Stimulated activated CD4-positive, alpha-beta T cell treated with anti-CD3 and anti-CD28 coated beads, Interleukin-15, amount 100 ng/mL, for 1 hour (primary cell): ENCODE measurements at places on chromosomes 2 and 18.
A peak's percentile ranks its signal among the peaks of the same experiment; 100 is the strongest.

GRCh38 chr2:84427235-84428138 lies 31.6 kb downstream of the SUCLG1 start:
- DNase-seq = no peak

DNA sequence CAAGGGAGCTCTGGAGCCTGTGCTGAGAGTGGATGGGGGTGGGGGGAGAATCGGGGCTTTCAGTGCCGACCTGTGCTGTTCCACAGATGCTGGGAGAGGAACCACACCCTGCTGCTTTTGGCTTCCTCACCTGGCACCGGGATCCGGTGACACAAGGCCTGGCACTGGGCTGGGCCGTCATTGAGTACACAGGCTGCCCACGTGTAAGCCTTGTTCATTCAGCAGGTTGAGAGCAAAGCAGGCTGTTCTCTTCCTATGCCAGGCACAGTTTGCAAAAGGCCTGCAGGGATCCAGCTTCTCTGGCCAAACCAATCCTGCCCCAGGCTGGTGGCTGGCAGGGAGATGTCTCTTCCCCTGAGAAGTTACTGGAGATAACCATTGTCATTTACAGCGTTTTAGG lies 17.1 kb downstream of the TRIB2 start:
- DNase-seq = no peak

DNA sequence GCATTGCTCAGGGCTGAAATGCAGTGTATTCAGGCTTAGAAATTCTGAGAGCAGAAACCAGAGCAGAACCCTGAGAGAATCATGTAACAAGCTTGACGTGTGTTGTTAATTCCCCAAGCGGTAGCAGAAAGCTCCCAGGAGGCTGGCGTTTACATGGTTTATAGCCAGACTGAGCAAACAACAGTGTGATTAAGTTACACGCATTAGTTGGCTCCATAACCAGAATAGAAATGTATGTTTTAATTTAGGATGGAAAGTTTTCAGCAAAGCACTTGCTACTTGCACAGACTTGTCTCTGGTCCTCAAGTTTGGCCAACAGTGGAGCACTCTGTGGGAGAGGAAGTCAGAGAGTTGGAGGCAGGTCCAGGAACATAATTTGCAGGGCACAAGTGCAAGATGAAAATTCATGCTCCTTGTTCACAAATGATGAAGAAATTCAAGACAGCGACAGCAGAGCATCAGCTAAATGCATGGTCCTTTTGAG lies 69.3 kb downstream of the MAPK4 start:
- DNase-seq = no peak

DNA sequence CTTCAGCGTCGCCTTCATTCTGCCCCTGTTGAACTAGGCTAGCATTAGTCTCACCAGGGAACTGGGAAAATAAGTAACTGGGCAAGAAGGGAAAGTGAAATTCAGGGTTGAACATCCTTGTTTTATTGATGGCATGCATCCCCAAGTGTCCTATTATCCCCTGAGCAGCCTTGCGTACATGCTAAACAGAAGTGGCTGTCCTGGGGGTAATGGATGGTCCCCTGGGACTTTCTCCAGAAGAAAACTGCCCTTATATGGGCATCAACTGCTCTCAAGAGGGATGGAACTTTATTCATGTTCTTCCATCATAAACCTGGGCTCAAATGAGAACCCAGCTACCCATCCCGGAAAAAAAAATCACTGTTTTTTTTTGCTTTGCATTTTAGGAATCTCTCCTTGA lies 11.8 kb upstream of the SMIM21 start:
- DNase-seq = no peak

DNA sequence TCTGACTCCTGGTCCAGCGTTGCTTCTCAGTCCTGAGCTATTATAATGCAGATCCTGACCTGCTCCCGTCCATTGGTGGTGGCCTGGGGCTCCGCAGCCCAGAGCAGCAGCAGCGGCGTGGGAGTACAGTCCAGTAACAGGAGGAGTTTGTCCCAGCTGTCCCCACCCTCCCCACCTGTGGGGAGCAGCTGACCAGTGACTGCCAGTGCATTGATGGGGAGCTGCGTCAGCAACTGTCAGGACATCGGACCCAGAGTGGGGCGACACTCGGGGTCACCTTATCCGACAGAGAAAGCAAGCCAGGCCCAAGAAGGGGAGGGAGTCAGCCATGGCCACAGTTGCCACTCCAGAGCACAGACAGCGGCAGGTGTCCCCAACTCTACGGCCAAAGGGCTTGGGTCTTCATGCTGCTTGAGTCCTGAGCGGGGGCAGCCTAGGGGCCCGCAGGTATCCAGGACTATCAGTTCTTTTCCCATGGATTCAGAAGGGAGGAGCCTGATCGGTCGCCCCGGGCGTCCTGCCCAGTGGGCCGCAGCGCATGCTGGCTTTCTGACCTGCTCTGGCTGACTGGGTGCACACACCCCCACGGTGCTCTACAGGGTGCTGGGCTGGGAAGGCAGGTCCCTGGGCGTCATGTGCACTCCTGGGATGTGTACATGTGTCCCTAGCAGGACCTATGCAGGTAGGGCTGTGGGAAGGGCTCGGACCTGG lies 29.7 kb downstream of the DNMT3A start:
- no peak for DNase-seq

GRCh38 chr2:151097128-151097527 lies 164.5 kb downstream of the RBM43 start:
- no peak for DNase-seq

DNA sequence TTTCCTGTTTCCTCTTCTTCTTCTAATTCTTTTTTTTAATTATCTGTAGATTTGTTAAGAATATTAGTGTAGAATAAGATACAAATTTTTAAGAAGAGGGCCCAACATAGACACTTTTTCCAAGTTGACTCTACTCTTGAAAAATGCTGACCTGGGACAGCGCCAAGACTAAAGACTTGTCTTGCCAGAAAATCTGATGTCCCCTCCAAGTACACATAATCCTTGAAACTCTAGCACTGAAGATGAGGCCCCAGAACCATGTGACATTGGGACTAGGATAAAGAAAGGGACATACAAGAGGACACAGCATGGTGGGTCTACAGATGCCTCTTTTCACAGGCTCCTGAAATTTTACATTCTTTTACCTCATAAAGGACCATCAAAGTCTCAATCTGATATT lies 271.6 kb upstream of the SESTD1 start:
- no peak for DNase-seq

DNA sequence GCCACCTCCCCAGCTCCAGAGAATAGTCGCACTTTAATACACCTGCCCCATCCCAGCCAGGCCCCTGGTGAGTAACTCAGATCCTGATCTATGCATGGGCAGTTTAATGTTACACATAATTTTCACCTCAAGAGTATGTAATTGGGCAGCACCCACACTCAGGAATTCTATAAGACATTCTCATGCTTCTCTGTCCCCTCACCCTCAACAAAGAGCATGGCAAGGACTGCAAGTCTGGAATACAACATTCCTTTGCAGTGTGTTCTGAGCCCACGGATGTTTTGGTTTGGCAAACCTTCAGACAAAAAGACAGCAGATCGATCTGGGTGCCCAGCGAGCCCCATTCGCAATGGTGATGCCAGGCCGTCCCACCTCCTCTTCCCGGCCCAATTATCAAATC lies 4.9 kb upstream of the SLC14A1 start:
- DNase-seq = no peak

DNA sequence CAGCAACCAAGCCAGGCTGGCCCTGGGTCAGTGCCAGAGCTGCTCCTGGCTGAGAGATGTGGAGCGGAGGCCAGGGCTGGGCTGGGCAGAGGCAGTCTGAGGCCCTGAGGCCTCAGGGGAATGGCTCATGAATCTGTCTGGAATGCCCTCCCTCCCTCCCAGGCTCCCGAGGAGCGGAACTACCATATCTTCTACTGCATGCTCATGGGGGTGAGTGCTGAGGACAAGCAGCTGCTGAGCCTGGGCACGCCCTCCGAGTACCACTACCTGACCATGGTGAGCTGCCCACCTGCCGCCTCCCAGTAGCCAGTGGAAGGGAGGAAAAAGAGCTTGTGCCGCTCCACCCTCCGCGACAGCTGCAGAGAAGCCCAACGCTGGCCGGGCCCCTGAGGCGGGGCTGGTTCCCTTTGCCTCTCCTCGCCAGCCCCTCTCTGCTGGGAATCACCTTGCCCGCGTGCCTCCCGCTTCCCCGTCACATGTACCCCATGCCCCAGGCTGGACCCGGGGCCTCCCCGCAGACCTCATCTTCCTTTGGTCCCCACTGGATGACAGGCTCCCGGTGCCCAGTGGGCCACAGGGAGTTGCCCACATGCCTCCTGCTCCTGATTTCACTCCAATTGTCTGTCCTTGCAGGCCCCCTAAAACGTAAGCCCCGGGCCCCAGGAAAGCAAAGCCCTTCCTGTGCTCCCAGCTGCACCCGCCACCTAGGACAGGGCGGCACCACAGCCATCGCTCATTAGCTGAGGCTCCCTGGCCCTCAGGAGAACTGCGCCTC lies 41.1 kb downstream of the MYO7B start:
- no peak for DNase-seq

DNA sequence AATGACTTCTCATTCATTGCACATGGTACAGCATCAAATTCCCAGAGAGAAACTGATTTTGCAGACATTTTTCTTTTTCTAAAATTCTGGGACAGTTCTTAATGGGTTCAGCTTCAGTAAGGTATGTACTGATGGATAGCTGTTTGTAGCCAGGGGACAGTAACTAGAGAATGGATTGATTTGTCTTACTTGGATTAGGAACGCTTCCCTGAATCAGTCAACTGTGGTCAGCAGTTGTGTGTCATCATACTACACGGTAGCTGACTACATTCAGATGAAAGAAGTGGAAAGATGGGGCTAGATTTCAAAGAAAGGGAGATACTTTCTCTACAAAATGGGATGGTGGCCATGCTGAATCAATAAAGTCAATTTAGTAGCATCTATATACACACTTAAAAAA lies 431.4 kb downstream of the GRB14 start:
- no peak for DNase-seq

DNA sequence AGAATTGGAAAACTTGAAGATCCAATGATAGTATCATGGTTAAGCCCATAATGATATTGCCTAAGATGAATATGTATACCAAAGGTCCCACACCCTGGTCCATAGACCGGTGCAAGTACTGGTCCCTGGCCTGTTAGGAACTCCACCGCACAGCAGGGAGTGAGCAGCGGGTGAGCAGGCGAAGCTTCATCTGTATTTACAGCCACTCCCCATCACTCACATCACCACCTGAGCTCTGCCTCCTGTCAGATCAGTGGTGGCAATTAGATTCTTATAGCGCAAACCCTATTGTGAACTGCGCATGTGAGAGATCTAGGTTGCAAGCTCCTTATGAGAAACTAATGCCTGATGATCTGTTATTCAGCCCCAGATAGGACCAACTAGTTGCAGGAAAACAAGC lies 402.4 kb downstream of the EPHA4 start:
- DNase-seq = no peak

DNA sequence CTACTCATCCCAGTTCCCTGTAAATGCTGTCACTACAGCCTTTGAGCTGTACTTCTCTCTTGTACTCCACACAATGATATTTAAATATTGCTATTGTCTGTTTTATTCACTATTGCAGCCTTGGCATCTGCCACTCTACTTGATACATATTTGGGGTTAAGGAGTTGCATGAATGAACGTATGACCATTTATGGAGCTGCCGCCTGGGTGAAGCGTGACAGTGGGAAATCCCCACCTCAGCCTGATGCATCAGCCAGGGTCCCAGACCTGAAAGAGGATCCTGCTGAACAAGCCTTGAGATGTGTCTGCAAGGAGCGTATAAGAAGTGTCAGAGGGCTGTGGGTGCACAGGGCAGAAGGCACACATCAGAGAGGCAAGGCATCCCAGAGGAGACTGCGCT lies 39.1 kb downstream of the MRPL35 start:
- DNase-seq = peak; percentile 32

DNA sequence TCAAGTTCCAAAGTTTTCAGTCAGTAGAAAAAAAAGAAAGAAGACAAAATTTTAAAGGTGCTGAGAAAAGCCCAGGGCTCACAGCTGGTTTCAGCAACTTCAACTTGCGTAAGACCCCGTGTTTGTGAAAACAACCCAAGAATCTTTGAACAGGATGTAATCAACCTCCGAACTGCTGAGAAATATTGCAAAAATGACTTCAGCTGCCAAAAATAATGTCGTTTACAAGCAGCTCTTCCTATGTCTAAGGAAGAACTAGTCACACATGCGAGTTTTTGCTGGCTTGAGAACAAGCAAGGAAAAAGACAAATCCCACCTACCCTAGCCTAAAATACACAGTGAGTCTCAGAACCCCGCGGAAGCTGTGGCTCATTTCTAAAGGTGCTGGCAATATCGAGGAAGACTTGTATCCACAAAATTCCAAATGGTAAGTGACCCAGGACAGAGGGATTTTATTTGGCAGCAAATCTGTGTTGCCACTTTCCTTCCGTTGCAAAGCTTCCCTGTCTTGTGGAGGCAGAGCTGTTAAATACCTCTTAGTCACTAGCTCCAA lies 59.8 kb upstream of the SLC8A1 start:
- DNase-seq = no peak

- no peak for DNase-seq
Measured at GRCh38 chr2:191126386-191127085, 24.3 kb downstream of the STAT4 start.

GRCh38 chr2:33384599-33384961 lies 91.9 kb upstream of the RASGRP3 start:
- no peak for DNase-seq

- no peak for DNase-seq
Measured at GRCh38 chr2:212414767-212415211, 123.8 kb downstream of the ERBB4 start.

- no peak for DNase-seq
Measured at GRCh38 chr18:56825321-56825720, 174.2 kb downstream of the WDR7 start.

GRCh38 chr2:71801556-71801955 lies 346.1 kb downstream of the CYP26B1 start:
- no peak for DNase-seq

DNA sequence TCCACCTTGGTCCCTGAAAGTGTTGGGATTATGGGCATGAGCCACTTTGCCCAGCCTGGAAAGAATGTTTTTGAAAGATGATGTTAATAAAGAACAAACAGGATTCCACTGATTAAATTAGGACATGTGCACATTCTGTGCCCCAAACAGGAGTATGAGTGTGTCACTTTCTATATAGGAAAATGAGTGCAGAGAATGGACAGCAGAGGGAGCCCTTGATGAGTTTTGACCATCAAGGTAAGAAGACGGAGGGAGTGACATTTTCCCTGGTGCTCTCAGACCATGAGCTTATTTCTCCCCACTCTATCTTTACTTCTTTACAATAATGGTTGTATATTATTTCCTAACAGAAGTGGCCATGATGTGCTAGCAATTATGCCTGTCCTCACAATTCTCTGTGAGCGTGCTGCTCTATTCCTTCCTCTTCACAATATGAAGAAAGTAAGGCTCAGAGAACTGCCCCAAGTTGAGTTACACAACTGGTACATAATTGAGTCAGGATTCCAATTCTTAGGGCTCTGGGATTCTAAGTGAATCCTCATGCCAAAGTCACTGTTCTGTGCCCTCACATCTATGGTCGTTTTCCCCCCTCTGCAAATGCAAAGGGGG lies 20.6 kb downstream of the RPL37A start:
- no peak for DNase-seq

DNA sequence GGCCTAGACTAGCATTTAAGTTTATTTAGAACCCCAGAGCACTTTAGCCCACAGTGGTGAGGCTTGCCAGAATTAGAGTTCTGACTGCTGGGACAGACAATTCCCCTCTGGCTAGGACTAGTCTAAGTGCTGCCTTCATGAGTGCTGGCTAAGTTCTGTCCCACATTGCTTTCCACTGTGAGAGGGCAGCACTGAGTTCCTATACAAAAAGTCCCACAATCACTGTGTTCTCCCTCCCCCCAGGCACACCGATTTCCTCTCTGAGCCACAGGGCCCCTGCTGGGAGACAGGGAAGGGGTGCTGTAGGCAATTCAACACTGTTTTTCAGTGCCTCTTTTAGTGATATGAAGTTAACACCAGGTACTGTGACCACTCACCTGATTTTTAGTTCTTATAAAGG lies 310.9 kb downstream of the DLGAP1 start:
- no peak for DNase-seq
